ENCODE measurements at places on chromosomes 2 and 18. TPM values are rescaled to one million over a fixed set of nuclear protein-coding genes. Genes with fewer than 3 reads are reported as not detected.

The IDH1 gene
- total RNA-seq = 106 TPM

The RTP5 gene
- total RNA-seq = not detected

The TEX44 gene
- not detected for total RNA-seq

The TDRD15 gene
- total RNA-seq = not detected

The PSMA8 gene
- total RNA-seq = not detected

The SPATA3 gene
- not detected for total RNA-seq

The TNS1 gene
- 4.3 TPM for total RNA-seq

The TMEM178A gene
- 0.56 TPM for total RNA-seq

The IL1RL1 gene
- total RNA-seq = 0.56 TPM

The LAMA1 gene
- 14.5 TPM for total RNA-seq

The CCDC68 gene
- 0.79 TPM for total RNA-seq

The PDE1A gene
- under 0.01 TPM for total RNA-seq

The RTKN gene
- total RNA-seq = 58.1 TPM

The COL6A3 gene
- 55.6 TPM for total RNA-seq

The GRB14 gene
- 0.98 TPM for total RNA-seq

All from airway epithelial cell (primary cell).